ENCODE measurements at places on chromosomes 6 and 20.

DNA sequence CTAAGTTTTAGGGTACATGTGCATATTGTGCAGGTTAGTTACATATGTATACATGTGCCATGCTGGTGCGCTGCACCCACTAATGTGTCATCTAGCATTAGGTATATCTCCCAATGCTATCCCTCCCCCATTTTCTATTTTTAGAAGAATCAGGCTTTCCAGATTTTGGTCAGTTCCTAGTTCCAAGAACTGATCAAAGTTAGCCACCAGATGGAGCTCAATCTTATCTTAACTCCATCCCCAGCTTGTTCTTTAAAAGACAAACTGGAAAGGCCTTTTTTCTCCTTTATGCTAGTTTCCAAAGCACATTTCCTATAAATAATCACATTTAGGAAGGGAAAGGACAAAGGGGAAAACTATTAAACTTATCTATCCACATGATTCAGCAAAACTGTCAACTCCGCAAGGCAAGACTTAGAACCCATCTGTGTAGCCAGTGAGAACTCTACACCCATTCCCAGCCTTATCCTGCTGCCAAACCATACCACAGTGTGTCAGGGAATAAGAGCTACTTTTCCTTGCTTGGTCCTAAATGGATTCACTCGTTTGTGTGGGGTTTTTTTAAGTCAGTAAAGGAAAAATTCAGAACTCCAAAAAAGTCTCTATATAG, 22.8 kb upstream of the KHDC1 start:
- peak; percentile 58 for DNase-seq

- peak; percentile 53 for DNase-seq
Observed at GRCh38 chr6:26056583-26057350, 30.5 kb upstream of the HFE start.

DNA sequence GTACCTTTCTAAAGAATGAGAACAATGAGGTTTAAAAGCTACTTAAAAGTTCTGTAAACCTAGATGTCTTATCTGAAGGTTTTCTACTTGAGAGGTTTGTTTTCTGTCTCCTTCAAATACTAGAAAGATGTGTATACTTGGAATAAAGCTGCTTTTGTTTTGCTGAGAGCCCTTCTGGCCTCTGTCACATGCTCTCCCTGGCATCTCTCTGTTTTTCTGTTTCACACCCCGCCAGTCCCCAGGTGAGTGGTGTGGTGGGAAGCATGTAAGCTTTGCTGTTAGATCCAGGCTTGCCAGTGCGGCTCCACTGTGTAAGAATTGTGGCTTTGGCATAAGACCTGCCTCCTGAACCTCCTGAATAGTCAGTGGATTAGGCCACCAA, 56.8 kb downstream of the SNX9 start:
- DNase-seq, result no peak

- peak; percentile 52 for DNase-seq
Observed at GRCh38 chr6:43436577-43437282, 9.4 kb downstream of the ABCC10 start.

GRCh38 chr6:19705606-19706005, 131.6 kb upstream of the ID4 start:
- no peak for DNase-seq

DNA sequence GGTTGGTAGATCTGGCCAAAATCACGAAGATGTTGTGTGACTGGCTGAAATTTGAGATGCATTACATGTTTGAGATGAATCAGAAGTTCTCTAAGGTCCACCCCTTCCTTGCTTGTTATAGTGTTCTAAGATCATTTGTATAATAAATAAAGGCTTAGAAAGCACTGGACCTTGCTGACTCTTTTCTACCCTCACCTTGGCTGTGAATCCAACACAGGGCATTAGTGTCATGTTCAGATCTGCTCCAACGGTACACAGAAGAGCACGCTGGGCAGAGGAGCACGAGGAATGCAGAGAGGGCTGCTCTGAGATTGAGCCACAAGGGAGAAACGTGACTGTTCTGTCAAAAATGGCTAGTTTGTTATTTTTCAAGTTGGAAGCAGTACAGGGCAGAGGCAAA, 169.5 kb upstream of the HDAC2 start:
- DNase-seq, result no peak

DNA sequence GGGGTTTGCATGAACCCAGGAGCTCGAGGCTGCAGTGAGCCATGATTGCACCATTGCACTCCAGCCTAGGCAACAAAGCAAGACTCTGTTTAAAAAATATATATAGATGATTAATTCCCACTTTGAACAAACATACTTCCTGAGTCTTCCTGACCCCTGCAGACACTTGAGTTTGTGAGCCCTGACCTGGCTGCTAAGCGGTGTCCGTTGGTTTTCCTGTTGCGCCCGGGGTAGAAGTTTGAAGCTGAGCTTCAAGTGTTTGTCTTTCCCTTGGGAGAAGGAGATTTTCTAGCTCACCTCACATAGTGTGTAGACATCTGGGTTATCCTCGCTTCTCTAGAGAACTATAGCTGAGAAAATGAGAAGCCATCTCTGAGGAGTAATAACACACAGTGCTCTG, 11.7 kb upstream of the BCAS1 start:
- no peak for DNase-seq

DNA sequence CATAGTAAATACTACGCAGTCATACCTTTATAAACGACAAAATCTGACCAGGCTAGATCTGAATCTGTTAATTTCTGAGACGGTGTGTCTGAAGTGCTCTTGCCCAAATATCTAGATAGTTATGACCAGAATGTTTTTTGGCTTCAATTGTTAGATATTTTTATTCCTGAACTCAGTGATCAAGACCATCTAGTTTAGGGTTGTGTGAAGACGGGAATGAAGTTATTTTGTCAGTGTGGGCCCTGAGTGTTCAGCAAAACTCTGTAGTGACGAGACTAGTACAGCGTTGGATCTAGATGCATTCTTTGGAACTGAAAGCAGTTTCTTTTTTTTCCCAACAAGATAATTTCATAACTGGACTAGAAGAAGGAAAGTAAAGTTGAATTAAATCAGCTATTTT, 3.1 kb downstream of the STXBP5 start:
- no peak for DNase-seq

DNA sequence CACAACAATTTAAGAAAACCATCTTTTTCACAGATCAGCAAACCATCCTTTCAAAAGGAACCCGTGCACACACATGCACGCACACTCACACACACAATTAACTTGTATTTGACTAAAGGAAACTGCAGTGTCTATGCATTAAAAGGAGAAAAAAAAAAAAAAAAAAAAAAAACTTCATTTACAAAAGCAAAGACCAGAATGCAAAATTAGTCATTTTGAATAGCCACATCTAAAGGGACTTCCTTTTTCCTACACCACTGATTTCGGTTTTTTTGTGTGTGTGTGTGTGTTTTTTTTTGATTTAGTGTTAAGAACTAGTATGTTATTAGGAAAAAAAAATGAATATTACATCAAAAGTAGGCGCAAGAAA, 6.3 kb downstream of the ZMYND8 start:
- DNase-seq, result no peak

GRCh38 chr6:101666256-101666655, 272.7 kb downstream of the GRIK2 start:
- DNase-seq, result no peak

DNA sequence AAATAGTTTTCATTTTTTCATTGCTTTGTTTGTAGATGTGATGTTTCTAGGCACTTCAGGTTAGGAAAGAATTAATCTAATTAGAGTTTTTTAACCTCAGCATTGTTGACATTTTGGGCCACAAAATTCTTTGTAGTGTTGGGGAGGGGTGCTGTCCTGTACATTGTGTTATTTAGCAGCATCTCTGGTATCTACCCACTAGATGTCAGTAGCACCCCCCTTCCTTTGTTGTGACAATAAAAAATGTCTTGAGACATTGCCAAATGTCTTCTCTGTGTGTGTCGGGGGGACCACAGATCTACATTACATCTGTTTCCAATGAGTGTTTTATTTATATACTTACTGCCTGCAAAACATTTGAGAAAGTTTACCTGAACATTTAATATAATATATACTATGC, 45.6 kb downstream of the EYA4 start:
- DNase-seq, result peak; percentile 13

DNA sequence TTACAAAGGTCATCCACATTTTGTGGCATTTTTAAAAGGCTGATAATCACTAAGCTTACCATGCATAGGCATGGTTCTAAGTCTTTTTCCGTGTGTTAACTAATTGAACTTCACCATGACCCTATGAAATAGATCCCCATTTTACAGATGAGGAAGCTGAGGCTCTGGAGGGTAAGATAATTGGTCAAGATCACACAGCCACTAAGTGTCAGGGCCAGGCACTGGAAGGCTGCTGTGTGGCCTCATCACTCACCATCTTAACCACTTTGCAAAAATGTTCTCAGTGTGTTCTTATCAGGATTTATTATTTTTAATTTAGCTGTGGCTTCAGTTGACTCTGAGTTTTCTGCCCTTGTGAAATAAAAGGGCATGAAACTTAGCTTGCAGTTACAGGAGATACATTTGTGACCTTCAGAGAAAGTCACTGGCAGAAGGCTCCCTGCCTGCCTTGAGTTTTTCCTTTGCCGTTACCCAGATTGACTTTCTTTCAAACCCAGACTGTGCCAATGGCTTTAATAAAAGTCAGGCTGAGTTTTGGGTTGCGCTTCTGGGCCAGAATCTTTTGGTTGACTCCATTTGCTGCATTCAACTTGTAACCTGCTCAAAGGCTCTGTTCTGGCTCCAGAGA, 82.0 kb downstream of the EZR start:
- no peak for DNase-seq

GRCh38 chr6:85669735-85670194, 27.1 kb upstream of the SYNCRIP start:
- no peak for DNase-seq

DNA sequence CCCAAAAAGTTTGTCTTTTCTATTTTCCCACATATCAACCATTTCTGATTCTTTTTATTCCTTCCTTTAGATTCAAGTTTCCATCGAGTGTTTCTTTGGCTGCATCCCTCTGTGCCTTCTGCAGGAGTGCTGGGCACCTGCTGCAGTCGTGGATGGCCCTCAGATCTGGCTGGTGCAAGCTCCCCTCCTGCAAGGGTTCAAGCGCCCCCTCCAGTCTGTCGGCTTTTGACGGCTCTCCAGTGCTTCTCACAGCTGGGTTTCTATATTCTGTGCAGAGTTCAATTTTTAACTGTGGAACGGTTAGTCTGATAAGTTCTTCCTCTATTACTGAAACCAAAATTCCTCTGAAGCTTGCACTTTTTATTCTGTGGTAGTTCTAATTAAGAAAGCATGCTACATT, 132.1 kb downstream of the HUS1B start:
- DNase-seq, result peak; percentile 2

GRCh38 chr6:17907406-17908229, 79.8 kb downstream of the KIF13A start:
- DNase-seq, result peak; percentile 93

- DNase-seq, result no peak
Observed at GRCh38 chr20:19922716-19923115, 94.4 kb upstream of the NAA20 start.

- DNase-seq, result no peak
Observed at GRCh38 chr6:150251566-150252186, 108.8 kb downstream of the PPP1R14C start.

DNA sequence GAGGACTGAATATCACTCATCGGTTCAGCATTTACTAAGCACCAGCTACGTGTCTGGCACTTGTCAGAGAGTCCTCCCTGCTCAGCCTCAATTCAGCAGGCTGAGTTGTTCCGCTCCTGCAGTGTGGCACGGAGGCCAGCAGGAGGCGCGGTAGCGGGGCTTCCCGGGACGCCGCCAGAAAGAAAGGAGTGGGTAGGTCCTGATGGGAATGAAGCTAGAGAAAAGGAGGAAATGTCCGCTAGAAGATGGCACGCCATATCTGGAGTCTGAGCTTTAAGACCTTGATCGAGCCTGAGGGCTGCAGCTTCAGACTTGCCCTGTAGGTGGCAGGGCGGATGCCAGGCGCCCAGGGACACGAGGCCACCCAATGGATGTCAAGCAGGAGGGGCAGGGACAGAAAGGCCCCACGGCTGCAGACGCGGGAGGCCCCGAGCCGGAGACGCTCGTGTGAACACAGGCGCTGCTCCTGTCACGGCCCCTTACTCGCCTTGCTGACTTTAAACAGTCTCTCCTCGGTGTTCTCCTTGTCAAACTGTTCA, 18.7 kb downstream of the SERPINB6 start:
- peak; percentile 88 for DNase-seq

- DNase-seq, result no peak
Observed at GRCh38 chr6:121896771-121897170, 461.3 kb downstream of the GJA1 start.

DNA sequence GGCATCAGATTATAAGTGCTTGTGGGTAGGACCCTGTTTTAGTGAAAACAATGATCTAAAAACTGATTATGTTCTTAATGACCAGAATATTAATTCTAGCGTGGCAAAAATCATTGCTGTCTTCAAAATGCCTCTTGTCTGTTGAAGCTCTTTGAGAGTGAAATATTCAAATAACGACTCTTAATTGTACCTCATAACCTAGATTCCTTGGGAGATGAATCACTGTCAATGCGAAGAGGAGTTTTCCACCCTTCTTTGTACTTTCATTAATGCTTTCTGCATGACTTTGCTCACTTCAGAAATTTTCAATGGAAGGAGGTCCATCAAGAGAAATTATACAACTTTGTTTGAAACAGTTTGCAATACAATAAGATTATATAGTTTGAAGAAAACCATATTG, 71.5 kb downstream of the CRYBG1 start:
- no peak for DNase-seq

DNA sequence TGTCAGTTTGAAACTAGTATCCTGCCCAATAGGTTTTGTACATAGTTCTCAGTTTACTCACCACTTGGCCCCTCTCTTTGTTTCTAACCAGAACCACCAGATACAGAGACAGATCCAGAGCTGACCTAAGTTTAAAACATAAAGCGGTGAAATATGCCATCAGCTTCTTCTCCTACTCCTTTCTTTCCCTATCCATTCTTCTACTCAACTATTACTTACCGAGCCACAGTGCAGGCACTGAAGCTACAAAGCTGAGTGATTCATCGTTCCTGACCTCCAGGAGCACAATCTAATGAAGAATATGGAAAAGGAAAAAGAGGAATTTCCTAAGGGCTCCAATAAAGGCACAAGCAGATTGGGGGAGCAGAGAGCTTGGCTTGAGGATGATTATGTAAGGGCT, 286.0 kb downstream of the FOXC1 start:
- DNase-seq, result no peak

DNA sequence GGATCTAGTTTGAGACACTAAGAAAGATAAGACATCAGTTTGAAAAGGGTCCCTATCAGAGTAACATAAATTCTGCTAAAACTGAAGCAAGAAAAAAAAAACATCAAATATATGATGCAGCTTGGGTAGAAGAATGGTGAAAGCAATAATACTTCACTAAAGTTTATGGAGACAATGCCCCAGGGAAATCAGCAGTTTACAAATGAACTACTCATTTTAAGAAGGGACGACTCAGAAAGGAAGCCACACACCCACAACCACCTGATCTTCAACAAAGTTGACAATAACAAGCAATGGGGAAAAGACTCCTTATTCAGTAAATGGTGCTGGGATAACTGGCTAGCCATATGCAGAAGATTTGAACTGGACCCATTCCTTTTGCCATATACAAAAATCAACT, 143.5 kb downstream of the TPBG start:
- DNase-seq, result no peak

- DNase-seq, result no peak
Observed at GRCh38 chr20:24389686-24390085, 79.7 kb upstream of the SYNDIG1 start.
